ENCODE measurements at places on chromosomes 2 and 18.

DNA sequence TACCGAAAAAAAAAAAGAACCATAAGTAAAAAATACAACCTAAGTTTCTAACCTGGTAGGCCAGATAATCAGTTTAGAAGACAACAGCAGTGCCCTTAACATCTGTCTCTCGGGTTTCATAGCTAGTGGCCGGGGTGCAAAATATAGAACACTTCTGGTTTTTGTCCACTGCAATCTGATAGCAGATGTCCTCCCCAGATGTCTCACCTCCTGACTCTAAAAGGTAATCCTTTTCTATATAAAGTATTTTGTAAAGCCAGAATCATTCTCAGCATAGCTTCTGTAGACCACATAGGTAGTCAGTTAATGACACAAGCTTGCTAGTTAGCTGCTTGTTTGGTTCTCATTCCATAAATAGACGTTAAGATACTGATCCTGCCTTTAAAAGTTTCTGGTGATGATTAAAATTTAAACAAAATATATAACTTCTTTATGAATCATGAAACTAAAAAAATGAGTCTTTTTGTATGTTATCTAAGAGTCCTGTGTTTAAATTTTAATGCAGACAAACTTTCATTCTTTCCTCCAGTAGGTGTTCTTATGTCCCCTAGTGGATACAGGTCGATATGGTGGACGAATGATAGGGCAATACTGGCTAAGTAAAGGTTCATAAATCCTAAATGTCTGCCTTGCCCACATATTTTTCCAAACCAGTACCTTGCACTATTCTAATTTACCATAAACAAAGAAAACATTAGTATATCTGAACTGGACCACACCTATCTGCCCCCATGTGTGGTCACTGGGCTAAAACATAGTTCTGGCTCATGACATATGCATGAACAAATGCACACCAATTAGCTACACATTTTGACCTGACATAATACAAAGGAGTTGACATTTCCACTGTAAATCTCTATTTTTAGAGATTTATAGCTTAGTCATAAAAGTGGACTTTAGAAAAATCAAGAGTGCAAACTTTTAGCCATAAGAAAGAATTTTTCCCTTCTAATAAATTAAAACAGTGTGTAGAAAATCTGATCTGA is 171.0 kb downstream of the SRBD1 start:
- no peak for DNase-seq

- no peak for DNase-seq
These were observed 520.7 kb upstream of the TCF4 start for GRCh38 chr18:56108478-56109367.

GRCh38 chr2:38106405-38107094 is 30.6 kb upstream of the CYP1B1 start:
- DNase-seq, result no peak

- DNase-seq, result no peak
These were observed 360.1 kb upstream of the RND3 start for GRCh38 chr2:150847578-150847977.

DNA sequence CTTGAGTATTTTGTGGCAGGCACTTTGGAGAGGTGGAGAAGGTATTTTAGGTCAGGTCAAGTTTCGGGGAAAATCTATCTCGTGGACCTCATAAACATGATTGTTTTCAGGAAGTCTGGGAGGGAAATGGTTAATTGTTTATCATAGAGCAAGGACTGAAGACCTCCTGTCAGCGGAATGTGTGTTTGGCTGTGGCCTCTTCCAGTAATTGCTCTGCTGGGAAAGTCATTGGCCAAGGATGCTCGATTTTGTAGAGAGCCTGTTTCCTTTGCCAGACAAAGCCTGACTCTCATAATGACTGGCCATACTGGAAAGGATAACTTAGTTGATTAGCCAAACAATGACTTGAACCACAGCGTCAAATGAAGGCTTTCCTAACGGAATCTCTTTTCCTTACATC is 30.0 kb downstream of the IL1R2 start:
- DNase-seq, result no peak

DNA sequence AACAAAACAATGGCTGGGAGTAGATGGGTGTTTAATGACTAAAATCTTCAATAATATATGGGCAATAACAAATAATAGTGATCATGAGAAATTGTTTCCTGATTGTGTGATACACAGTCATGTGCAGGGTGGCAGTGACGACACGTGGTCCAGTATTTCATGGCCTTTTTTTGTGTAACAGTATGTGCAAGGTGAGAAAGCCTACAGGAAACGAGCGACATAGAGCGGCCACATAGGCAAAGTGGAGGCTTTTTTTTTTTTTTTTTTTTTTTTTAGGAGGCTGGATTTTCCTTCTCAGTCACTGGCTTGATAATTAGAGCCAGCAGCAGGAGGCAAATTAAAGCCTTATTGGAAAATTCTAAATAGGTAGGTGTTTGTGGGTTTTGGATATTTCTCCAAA is 123.7 kb downstream of the MYO3B start:
- no peak for DNase-seq

DNA sequence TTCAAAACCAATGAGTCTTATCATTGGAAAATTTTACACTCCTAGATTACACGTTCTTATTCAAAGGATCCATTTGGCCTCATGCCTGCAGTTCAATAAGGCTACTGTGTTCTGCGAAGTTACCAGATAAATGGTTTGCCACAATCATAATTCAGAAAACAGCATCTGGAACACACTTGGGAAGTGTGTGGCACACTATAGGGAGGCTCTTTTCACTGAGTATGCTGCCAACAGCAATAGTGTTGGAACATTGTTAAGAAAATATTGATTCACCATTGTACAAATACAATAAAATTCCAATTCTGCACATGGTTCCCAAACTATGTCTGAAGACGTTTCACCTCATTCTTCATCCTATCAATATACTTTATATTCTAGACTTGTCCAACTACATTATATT is 141.4 kb upstream of the DOK6 start:
- DNase-seq, result no peak

- DNase-seq, result no peak
These were observed 5.3 kb downstream of the AGFG1 start for GRCh38 chr2:227477291-227477690.

- no peak for DNase-seq
These were observed 109.4 kb downstream of the TNS1 start for GRCh38 chr2:217893440-217893839.

- no peak for DNase-seq
These were observed 302.2 kb upstream of the DDX18 start for GRCh38 chr2:117512307-117512706.

GRCh38 chr2:222792001-222792611 is 68.7 kb upstream of the ACSL3 start:
- DNase-seq, result no peak

- DNase-seq, result no peak
These were observed at the start of gene LRATD1 for GRCh38 chr2:14632133-14632936. LRATD1 (plus strand) TSS chr2:14632717; CDS start chr2:14633980, 1,263 bp downstream.

GRCh38 chr2:5203134-5203755 is 488.9 kb upstream of the SOX11 start:
- DNase-seq, result no peak

DNA sequence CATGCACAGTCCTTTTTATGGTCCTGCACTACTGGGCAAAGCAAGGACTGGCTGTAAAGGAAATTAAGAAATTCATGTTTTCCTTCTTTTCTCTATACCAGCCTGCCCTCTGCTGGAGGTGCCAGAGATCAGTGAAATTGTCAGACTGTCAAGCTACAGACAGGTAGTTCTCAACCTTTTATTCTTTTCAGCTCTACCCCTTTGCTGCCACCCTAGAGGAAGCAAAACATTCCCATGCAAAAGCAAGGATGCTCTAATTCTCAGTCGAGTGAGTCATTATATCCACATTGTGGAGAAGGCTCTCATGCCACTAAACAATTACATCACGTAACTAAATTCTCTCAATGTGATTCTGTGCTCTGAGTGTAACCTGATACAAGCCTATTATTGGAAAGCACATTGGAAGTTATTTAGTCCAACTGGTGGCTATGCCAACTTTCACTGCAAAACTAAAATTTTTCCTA is 25.0 kb upstream of the RAPGEF4 start:
- no peak for DNase-seq

GRCh38 chr2:36819095-36819711 is 122.7 kb downstream of the VIT start:
- no peak for DNase-seq

GRCh38 chr18:36176711-36177110 is 10.6 kb upstream of the MOCOS start:
- no peak for DNase-seq

- no peak for DNase-seq
These were observed 38.9 kb downstream of the MRPL33 start for GRCh38 chr2:27810455-27810854.

- DNase-seq, result no peak
These were observed 56.3 kb downstream of the GTF3C3 start for GRCh38 chr2:196743165-196743564.

DNA sequence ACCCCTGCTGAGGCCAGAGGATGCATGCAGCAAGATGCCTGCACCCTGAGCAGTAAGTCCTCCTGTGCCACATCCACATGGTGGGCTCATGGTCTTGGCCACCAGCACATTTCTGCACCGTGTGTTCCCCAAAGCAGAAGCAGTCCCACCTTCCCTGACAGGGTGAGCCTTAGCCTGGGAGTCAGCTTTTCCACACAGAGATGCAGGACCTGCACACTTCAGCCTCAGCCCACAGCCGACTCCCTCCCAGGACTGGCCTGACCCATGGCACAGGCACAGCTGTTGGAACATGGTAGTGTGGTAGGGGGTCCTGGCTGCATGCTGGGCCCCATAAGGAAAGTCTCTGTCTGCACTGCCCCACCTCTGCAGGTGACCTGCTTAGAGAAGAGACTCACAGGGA is 5.0 kb downstream of the SNED1 start:
- no peak for DNase-seq

DNA sequence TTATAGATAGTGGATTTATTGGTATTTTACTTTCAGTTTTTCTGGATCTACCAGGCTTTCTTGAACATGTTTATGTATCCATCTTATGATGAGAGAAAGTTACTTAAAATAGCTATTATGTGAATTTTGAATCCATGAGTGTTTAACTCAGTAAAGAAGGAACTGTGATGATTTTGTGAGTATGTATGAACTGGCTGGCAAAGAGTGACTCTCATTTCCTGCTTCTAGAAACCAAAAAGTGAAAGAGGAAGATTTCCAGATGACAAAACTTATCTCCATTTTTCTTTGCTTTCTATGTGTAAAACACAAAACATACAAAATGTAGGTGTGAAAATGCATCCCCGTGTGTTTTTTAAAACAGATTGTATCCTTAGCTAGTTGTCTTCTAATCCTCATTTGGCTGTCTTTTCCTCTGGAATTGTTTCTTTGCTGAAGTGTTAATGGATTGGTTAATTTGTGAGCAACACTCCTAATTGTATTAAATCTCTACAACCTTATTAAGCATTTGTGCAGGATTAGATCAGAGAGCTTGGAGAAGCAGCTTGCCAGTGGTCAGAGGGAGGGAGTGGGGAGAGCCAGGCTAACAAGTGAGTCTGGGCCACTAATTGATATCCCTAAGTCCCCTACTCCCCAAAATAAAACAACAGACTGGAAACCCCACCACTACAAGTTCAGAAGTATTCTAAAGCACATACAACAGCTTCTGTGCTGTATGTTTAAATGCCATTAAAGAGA is 23.9 kb downstream of the PTPRM start:
- no peak for DNase-seq

DNA sequence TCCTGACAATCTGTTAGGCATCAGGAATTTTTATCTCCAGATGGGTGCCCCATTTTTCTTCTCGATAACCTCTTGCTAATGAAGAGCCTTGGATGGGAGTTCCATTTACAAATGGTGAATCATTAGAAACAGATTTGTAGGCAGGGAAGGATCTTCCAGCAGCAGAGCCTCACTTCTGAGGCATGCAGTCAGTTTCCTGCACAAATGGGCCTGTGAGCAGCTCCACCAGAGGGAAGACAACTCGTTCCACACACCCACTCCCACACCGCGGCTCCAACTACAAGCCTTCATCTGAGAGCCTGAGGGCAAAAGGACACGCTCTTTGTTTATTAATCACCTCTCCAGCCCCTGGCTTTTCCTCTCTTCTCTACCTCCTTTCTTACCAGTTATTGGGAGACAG is 108.5 kb downstream of the CTAGE1 start:
- DNase-seq, result no peak

DNA sequence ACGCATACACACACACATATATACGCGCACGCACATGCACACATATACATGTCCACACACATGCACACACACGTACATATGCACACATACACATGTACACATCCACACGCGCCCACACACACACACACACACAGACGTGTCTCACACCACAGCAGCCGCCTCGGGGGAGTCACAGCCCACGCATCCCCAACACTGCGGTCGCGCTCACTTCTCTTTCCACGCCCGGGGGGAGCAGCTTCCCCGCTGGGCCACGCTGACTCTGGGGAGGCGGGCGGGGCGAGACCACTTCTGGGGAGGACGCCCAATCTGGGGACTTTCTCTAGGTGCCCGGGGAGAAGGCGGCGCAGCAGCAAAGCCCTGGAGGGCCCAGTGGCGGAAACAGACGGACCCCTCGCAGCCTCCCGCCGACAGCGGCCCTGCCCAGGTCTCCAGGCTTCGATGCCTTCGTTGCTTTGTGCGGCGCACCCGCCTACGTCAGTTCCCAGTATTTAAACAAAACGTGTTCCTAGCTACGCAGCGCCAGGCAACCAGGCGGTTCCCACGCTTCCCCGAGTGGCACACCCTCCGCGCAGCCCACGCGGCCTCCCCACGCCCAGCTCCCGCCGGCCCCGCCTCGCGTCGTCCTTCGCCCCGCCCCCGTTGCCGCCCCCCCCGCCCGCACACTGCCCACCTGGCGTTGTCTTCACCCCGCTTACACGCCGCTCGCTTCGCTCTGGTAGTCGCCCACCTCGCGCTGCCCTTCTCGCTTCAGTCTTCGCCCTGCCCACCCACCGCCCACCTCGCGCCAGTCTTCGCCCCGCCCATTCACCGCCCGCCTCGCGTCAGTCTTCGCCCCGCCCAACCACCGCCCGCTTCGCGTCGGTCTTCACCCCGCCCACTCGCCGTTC is 810 bp upstream of the RBFA start:
- DNase-seq, result peak; percentile 51

GRCh38 chr2:61693744-61694143 is 155.6 kb upstream of the XPO1 start:
- DNase-seq, result no peak

GRCh38 chr2:200129721-200130462 is 174.5 kb downstream of the MAIP1 start:
- DNase-seq, result no peak

DNA sequence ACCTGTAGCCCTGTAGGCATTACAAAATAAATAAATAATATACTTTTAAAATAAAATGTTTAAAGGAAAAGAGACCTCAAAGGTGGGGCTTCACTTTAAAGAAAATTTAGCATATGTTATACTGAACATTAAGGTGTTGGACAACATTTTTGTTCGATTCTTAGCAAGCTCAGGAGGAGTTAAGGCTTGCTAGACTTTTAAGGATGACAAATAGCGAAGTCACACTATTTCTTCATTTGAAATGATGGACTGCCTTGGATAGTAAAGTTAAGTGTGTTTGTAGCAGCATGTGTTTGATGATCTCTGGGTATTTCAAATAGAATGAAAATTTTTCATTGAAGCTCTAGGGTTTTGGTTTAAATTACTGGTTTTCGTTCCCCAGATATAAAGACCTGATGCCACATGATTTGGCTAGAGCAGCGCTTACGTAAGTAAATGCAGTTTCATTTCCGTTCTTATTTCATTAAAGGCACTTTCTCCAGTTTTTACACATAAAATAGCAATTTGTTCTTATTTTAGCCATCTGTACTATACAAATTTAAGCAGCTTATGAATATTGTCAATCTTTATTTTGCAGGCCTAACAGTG is 24.9 kb downstream of the HADHB start:
- no peak for DNase-seq

Data from activated CD8-positive, alpha-beta memory T cell treated with anti-CD3 and anti-CD28 coated beads for 1 hour (primary cell).